ENCODE measurements at places on chromosomes 16 and 17. TPM values are rescaled to one million over a fixed set of nuclear protein-coding genes. Genes with fewer than 3 reads are reported as not detected.

Gene CNOT1
- total RNA-seq = 198 TPM

Gene GFAP
- total RNA-seq = 0.14 TPM

Gene SMIM22
- not detected for total RNA-seq

Gene C16orf89
- total RNA-seq = not detected

Gene SLC4A1
- not detected for total RNA-seq

Gene LPO
- not detected for total RNA-seq

Gene TMEM98
- total RNA-seq = 47.2 TPM

Gene ESRP2
- total RNA-seq = 0.53 TPM

Gene SMTNL2
- total RNA-seq = not detected

Gene OR3A2
- not detected for total RNA-seq

Gene ACOX1
- 67.8 TPM for total RNA-seq

Gene CD300A
- total RNA-seq = not detected

Gene KRT222
- total RNA-seq = not detected

Gene CARD14
- total RNA-seq = not detected

Gene TBC1D3G
- not detected for total RNA-seq

Gene GRAP
- 15.5 TPM for total RNA-seq

Gene FBXO39
- 2.9 TPM for total RNA-seq

Gene ARHGDIG
- 1.7 TPM for total RNA-seq

Gene CD300LG
- not detected for total RNA-seq

Gene TRAPPC2L
- total RNA-seq = 43.7 TPM

Gene KRTAP1-5
- not detected for total RNA-seq

Gene TP53TG3B
- total RNA-seq = not detected

Gene SULT1A1
- 6.0 TPM for total RNA-seq

Gene IST1
- 226 TPM for total RNA-seq

Gene CRYM
- total RNA-seq = not detected

Gene KIF19
- total RNA-seq = 3.6 TPM

Gene PMFBP1
- 0.14 TPM for total RNA-seq

Gene PHOSPHO1
- not detected for total RNA-seq

Gene SLC16A6
- 0.40 TPM for total RNA-seq

Gene UNC13D
- 3.5 TPM for total RNA-seq

Gene TLCD2
- 1.6 TPM for total RNA-seq

Gene UTS2R
- total RNA-seq = not detected

Gene GAST
- total RNA-seq = not detected

Gene SLC22A31
- 0.07 TPM for total RNA-seq

Gene PDE6G
- 0.86 TPM for total RNA-seq

Gene PRSS27
- total RNA-seq = 0.22 TPM

Gene DNASE1L2
- total RNA-seq = 0.36 TPM

Gene SCARF1
- 95.1 TPM for total RNA-seq

Gene NPIPA7
- total RNA-seq = 1.7 TPM

Gene BCAR1
- total RNA-seq = 266 TPM

Gene CHST4
- not detected for total RNA-seq

Measured in thoracic aorta endothelial cell (primary cell).